ENCODE measurements at places on chromosomes 6 and 20. TPM values are rescaled to one million over a fixed set of nuclear protein-coding genes. Genes with fewer than 3 reads are reported as not detected.

Gene KCNB1
- total RNA-seq = 0.53 TPM

- no peak for DNase-seq
Observed at GRCh38 chr6:168939796-168940195, 313.9 kb downstream of the THBS2 start.

GRCh38 chr6:1250489-1251197, 61.3 kb upstream of the FOXQ1 start:
- DNase-seq = no peak

DNA sequence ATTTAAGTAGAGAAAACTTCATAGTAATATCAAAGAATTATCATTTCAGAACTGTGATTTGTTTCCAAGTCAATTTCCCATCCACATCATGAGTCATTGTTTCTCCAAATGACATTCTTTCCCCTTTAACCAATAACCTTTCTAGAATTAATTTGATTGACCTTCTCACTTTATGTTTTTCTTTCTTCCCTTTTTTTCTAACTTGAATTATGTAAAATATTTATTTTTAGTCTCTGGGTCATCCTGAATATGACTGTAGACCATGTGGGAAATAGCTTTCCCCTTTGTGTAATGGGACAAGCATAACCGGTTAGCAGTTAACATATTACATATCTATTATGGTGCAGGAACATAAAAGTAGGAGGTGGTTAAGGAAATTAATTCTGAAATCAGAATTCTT, 291.1 kb downstream of the GJA1 start:
- DNase-seq = no peak

DNA sequence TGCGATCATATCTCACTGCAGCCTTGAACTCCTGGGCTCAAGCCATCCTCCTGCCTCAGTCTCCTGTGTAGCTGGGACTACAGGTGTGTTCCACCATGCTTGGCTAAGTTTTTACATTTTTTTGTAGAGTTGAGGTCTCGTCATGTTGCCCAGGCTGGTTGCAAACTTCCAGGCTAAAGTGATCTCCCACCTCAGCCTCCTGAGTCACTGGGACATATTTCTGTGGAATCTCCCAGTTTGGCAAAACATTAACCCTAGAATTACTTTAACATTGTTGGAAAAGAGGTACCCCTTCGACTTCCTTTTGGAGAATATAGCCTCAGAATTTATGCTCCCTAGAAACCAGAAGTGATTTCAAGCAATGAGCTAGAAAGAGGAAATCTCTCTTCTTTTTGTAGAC, 57.2 kb downstream of the SHLD1 start:
- DNase-seq = no peak

GRCh38 chr6:30752157-30752927, 8.0 kb upstream of the IER3 start:
- DNase-seq = peak; percentile 87

DNA sequence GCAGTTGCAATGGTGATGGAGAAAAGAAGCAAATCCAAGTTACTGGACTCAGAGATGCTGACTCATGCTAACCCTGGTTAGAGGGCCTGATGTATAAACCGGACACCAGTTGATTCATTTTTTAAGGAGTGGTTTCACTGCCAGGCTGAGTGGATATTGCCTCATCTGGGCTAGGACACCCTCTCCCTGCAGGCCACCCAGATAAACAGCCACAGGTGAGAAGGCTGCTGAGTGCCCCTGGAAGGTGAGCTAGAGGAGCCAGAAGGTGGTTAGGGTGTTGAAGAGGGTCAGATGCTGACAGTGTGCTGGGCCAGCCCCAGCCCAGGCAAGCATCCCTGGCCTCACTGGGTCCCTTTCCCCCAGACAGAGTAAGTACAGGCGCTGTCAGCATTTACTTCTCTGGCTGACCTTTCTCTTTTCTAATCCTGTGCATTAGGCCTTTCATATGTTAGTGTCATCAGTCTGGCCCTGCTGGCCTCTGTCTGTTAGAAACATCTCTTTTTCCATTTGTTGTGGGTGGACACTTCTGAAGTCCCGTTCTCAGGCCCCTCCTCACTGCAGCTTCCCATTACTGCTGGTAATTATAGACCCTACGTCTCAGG, 13.5 kb downstream of the EPB41L1 start:
- no peak for DNase-seq

GRCh38 chr6:168097621-168098430, 18.8 kb upstream of the FRMD1 start:
- DNase-seq = peak; percentile 14

- DNase-seq = no peak
Observed at GRCh38 chr20:5918856-5919625, 31.3 kb downstream of the TRMT6 start.

GRCh38 chr20:19478320-19478895, 266.0 kb downstream of the SLC24A3 start:
- no peak for DNase-seq

Gene SLC26A8
- 1.2 TPM for total RNA-seq

Gene MUCL3
- 5.3 TPM for total RNA-seq

- no peak for DNase-seq
Observed at GRCh38 chr6:62286470-62286843, 432 bp upstream of the KHDRBS2 start.

DNA sequence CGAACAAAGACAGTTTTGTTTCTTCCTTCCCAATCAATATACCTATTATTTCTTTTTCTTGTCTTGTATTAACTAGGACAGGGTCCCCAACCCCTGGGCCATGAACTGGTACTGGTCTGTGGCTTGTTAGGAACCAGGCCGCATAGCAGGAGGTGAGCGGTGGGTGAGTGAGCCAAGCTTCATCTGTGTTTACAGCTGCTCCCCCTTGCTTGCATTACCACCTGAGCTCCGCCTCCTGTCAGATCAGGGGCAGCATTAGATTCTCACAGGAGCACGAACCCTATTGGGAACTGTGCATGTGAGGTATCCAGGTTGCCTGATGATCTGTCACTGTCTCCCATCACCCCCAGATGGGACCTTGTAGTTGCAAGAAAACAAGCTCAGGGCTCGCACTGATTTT, 151.9 kb downstream of the CDKAL1 start:
- DNase-seq = no peak

Gene SPO11
- total RNA-seq = not detected

GRCh38 chr6:13988049-13988738, 63.4 kb downstream of the RNF182 start:
- no peak for DNase-seq

DNA sequence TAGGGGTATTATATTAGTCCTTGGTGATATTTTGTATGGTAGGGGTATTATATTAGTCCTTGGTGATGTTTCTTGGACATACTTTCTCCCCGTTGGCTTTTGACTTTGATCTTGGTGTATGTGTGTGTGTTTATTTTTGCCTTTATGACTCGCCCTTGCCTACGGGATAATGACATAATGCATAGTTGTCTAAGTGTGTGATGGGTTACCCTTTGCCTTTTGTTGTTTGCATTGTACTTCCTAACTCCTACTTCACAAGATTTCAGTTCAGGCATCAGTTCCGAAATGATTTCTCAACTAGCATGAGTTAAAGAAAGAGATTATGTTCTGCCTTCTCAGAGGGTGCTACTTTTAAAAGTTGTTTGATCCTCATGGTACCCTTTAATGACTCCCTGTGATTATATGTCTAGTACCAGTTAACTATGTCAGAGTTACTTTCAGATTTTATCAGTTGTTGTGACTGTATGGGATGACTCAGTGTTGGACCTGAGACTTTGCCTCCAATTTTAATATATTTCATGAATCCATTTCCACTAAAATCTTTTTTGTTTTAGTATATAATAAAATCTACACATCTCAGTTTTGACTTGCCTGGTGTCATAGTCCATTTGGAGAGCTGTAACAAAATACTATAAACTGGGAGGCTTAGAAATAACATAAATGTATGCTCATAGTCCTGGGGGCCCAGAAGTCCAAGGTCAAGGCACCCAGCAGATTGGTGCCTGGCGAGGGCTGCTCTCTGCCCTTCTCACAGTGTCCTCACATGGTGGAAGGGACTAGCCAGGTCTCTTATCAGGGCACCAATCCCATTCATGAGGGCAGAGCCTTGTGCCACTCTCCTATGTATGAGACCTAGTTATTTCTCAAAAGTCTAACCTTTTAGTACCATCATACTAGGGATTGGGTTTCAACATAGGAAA, 34.1 kb downstream of the CDYL start:
- no peak for DNase-seq

Gene GTSF1L
- total RNA-seq = not detected

- DNase-seq = no peak
Observed at GRCh38 chr6:45555981-45556771, 178.4 kb upstream of the SUPT3H start.

DNA sequence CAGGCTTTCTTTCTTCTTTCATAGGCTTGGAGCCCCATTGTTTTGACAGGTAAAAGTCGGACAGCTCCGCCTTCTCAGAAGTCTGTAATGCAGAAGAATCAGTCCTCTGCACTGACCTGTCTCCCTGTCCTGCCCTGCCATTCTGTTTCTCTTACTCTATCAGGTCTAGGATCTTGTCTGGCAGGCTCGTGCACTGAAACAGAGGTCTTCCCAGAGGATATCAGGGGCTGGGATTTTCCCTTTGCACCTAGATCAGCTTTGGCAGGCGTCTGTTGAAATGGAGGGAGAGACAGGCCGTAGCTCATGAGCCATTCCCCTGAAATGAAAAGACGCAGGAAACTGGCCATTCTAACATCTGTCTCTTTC, 25.0 kb downstream of the KIF3B start:
- DNase-seq = no peak

- no peak for DNase-seq
Observed at GRCh38 chr20:24160563-24161281, 172.1 kb upstream of the GGTLC1 start.

GRCh38 chr6:46175446-46175845, 4.7 kb upstream of the ENPP5 start:
- DNase-seq = no peak

- no peak for DNase-seq
Observed at GRCh38 chr6:48021904-48022303, 89.1 kb downstream of the PTCHD4 start.

DNA sequence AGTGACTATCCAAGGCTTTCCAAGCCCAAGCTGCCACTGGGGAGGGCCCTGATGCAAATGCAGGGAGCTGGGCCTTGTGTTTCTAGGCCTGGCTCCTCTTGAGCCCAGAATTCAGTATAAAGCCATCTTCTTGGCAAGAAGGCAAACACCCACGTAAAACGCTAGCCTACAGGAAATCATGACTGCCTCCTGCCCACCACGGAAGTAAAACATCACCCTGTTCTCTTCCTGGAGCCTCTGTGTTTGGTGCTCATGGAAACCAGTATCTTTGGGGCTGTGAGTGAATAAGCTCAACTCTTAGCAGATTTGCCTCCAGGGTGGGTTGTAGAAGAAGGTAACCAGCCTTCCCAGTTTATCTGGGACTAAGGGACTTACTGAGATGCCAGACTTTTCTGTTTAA, 271.0 kb downstream of the ZNF217 start:
- DNase-seq = no peak

DNA sequence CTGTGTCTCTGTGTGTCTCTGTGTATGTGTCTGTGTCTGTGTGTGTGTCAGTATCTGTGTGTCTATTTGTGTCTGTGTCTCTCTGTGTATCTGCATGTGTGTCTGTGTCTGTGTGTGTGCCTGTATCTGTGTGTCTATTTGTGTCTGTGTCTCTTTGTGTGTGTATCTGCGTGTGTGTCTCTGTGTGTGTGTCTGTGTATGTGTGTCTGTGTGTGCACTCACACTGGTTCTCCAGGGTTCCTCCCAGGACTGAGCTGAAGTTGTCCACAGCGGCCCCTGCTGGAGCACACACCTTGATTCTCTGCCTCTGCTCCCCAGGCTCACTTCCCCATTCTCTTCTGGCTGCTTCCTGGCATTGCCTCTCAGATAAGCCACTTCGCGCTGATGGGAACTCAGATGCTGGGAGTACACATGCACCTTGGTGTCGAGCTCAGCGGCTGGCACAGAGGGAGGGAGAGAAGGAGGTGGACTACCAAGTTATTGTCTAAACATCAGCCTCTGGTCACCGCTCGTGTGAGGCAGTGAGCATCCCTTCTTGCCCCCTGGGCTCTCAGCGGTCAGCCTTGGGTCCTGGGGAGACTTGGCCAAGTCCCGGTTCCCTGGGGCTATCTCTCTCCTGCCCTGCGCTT, 104.9 kb upstream of the NXT1 start:
- peak; percentile 79 for DNase-seq

Gene BTNL2
- not detected for total RNA-seq

DNA sequence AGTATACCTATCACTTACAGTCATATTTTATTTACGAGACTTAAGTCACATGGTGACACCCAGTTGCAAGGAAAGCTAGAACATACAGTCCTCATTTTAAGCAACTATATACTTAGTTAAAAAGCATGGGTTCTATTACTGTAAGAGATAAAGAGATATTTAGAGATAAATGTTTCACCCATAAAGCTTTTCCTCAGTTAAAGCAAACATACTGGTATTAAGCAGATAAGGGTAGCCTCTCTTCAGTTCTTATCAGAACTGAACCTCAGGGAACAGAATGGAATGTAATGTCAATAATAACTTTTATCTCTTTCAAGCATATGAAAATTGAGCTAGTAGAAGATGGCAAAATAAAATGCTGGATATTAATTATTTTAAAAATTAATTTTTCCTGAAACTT, 9.9 kb upstream of the ASCC3 start:
- DNase-seq = no peak

Gene PI16
- total RNA-seq = 11.9 TPM

Gene SLC35F1
- 0.30 TPM for total RNA-seq

DNA sequence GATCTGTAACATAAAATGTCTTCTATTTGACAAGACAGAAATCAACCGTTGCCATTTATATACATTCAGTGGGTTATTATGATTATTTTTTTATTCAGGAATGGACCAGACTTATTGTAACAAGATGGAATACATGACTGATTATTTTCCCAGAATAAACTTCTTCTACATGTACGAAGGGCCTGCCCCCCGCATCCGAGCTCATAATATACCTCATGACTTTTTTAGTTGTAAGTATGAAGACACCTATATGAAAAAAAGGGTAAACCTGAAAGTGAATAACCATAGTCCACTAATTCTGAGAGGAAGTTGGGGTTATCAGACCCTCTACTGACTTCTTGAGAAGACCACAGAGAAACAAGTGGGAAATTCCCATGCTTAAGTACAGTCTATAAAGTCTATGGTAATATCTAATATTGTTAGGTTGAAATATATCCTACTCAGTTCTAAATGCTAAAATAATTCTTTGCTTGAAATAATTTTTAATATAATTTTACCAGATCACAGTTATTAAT, 15.9 kb downstream of the OR2A4 start:
- no peak for DNase-seq

Gene KCNQ2
- not detected for total RNA-seq

DNA sequence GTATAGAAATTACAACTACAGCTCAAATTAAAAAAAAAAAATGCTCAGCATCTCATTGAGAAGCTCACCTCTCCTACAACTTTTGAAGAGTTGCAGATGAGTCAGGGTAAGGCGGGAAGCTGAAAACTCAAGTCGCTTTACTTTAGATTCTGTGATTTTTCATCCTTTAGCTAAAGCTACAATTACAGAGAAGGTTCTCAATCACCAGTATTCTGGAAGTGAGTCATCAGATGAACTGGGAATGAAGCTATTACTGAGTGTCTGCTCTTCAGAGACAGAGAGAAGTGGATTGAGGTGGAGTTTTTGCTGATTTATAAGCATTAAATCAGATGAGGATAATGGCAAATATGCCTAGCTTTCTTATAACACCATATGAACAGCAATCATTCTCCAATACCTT, 91.9 kb downstream of the TFAP2A start:
- no peak for DNase-seq

Gene FAM209A
- 0.71 TPM for total RNA-seq

Gene PDYN
- not detected for total RNA-seq

Gene CENPB
- total RNA-seq = 76.2 TPM
